ENCODE measurements at places on chromosomes 4 and X.
A peak's percentile ranks its signal among the peaks of the same experiment; 100 is the strongest.

DNA sequence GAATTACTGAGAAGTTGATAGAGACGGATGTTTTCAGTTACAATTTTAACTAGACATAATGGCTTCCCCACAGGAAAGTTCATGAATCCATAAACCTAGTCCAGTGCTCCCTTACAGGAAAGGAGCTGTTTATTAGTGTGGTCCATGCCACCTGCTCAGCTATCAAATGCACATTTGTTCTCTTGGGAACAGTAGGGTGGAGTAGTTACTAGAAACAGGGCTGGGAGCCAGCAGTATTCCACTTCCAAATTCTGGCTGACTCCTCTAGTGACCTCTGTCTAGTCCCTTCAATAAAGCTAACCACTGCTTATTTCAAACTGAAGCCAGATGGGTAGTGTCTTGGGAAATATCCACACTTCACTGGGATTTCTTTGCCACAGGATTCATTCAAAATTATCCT is 88.4 kb upstream of the TLL1 start:
- DNase-seq: peak; percentile 4

GRCh38 chr4:182604161-182604622 is 313.0 kb downstream of the DCTD start:
- DNase-seq: peak; percentile 86

GRCh38 chr4:145530189-145530588 is 48.5 kb downstream of the SMAD1 start:
- no peak for DNase-seq

- no peak for DNase-seq
These were observed 51.6 kb downstream of the PPP3CA start for GRCh38 chr4:101295691-101296090.

GRCh38 chrX:143837010-143837843 is 46.6 kb upstream of the UBE2NL start:
- DNase-seq: no peak

- peak; percentile 20 for DNase-seq
These were observed 40.4 kb downstream of the RNF212 start for GRCh38 chr4:1072830-1073446.

DNA sequence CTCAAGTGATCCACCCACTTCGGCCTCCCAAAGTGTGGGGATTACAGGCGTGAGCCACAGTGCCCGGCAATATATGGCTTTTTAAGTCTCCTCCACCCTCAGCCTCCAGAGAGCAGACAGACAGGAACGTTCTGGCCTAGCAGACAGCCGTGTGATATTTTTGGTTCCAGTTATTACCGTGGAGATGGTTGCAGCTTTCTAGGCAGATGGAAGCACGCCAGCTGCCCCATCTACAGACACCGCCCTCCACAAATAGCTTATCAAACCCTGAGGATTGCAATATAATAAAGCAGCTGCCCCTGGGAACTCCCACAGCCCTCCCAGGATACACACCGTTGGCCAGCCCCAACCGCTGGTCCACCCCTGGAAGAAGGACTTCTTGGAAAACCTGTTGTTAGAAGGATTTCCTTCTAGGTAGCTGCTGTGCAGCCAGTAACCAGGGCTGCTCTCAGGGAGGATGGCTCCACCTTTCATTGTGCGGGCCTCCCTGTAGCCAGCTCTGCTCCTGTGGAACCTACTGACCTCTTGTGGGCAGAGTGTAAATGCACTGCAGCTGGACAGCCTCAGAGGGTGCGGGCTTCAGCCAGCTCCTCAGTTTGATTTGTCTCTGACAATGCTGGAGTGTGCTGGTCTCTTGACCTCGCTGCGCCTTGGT is 44.0 kb downstream of the SLC25A5 start:
- peak; percentile 82 for DNase-seq

DNA sequence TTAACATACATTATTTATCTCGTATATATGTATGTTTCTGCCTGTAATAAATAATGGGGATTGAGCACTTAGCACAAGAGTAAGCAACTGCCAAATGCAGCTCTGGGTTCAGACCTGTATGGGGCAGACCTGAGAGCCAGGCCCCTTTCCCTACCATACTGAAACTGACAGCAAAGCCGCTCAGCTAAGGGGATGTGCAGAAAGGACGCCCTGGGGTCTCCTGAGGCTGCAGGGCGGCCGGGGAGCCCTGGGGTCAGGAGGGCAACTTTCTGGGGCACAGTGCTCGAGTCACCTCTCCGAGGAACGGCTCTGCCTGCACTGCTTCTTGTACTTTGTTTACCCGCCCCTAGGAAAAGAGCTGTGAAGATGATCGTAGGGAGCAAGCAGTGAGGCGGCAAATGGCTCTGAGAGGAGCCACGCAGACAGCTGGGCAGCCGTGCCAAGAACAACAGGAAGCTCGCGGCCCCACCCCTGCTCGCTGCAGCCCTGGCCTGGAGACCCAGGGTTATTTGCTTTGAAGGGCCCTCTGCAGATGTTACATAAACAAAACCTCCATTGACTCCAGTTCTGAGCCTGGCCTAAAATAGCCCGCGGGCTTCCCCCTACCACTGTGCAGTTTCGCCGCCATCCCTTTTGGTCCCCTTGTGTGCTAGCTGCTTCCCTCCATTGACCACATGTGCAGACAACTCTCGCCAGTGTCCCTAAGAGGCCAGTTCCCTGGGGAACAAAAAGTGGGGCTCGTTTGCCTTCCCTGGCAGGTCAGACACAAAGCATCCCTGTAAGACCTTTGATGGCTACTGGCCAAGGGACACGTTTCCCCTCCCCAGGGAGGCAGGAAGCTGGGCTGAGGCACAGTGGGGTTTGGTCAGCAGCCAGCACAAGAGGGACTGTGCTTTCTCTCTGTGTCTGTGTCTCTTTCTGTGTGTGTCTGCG is 111.3 kb upstream of the LNX1 start:
- DNase-seq: peak; percentile 100

Data from NCI-H146 (cell line).